ENCODE measurements at places on chromosomes 13 and 19.

- no peak overlapping the region for H3K27ac ChIP-seq
- H3K4me1 ChIP-seq, result peaks cover 28% of the 10 kb centered on the region
- DNase-seq, result no peak
- no peaks in the 10 kb centered on the region for H3K36me3 ChIP-seq
Measured at GRCh38 chr13:97240788-97241734, 18.9 kb downstream of the MBNL2 start.

DNA sequence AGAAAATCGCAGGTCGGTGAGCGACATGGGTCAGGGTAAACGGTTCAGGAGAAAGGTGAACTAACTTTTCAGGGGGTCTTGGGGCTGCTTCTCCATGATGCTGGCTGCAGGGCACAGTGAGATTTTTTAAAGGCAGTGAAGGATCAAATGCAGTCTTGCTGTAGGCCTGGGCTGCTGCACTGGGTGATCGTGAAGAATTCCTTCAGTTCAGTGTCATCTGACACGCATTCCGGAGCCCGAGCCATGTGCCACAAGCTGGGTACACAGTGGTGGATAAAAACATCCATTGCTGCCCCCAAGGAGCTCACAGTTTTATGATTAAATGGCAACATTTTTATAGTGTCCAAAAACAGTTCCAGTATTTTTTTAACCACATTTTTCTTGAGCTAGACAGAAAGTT is 56.3 kb upstream of the GPR12 start:
- no peak overlapping the region for H3K4me3 ChIP-seq
- no peaks in the 10 kb centered on the region for H3K4me1 ChIP-seq
- DNase-seq, result no peak
- no peaks in the 10 kb centered on the region for H3K27me3 ChIP-seq
- H3K36me3 ChIP-seq, result no peaks in the 10 kb centered on the region

DNA sequence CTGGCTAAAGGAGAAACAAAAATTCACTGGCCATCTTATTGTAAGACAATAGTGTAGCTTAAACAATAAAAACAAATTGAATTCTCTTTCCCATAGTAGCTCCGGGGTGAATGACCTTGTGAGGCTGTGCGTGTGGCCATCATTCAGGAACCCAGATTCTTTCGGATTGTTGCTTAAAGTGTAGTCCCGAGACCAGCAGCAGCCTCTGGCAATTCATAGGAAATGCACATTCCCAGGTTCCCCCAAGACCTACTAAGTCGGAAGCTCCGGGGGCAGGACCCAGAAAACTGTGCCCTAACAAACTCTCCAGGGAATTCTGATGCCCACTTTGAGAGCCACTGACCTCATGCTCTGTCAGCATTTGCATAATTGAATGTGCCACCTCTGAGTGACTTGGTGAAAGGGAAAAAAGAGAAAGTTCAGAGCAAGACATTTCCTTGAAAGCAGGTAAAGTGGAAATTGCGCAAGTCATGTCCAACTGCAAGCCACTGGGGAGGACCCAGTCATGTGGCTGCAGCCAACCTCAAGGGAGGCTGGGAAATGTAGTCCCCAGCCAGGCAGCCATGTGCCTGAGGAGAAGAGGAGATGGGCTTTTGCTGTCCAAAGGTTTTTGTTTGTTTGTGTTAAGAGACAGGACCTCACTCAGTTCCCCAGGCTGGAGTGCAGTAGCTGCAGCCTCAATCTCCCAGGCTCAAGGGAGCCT is 50.7 kb upstream of the PNMA8B start:
- DNase-seq, result no peak
- H3K27me3 ChIP-seq, result no peaks in the 10 kb centered on the region
- H3K4me1 ChIP-seq, result peaks cover 11% of the 10 kb centered on the region
- no peak overlapping the region for H3K4me3 ChIP-seq
- H3K27ac ChIP-seq, result no peak overlapping the region
- H3K36me3 ChIP-seq, result no peaks in the 10 kb centered on the region

DNA sequence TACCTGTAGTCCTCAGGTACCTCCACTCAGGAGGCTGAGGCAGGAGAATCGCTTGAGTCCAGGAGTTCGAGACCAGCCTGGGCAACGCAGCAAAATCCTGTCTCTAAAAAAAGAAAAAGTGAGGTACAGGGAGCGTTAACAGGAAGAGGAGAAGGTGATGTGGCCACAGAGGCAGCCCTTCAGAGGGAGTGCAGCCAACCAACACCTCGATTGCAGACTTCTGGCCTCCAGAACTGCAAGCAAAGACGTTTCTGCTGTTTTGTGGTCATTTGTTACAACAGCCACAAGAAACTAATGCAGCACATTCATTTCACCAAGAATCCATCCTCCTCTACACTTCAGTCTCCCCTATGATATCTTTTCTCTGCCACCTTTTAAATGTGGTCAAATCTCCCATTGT is 145.2 kb downstream of the USP12 start:
- no peaks in the 10 kb centered on the region for H3K4me1 ChIP-seq
- no peaks in the 10 kb centered on the region for H3K36me3 ChIP-seq
- H3K27me3 ChIP-seq, result no peaks in the 10 kb centered on the region
- no peak overlapping the region for H3K27ac ChIP-seq
- no peak overlapping the region for H3K4me3 ChIP-seq
- no peak for DNase-seq

DNA sequence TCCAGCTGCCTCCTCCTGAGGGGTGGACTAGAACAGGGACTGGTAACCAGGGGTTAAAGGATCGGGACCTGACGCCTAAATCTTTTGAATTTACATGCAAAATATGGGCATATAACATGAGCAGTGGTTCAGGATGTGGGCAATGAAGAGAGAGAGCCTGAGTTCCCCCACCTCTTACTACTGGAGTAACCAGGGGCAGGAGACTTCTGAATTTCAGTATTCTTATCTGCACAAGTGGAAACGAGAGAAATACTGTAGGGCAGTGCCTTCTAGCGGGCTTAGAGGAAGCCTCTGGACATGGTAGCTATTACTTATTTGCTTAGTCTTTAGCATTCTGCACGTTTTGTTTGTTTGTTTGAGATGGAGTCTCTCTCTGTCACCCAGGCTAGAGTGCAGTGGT is 26.3 kb downstream of the BCAT2 start:
- no peak for DNase-seq
- H3K27me3 ChIP-seq, result no peaks in the 10 kb centered on the region
- no peak overlapping the region for H3K4me3 ChIP-seq
- H3K4me1 ChIP-seq, result peaks cover 4% of the 10 kb centered on the region
- H3K27ac ChIP-seq, result no peak overlapping the region
- H3K36me3 ChIP-seq, result no peaks in the 10 kb centered on the region

DNA sequence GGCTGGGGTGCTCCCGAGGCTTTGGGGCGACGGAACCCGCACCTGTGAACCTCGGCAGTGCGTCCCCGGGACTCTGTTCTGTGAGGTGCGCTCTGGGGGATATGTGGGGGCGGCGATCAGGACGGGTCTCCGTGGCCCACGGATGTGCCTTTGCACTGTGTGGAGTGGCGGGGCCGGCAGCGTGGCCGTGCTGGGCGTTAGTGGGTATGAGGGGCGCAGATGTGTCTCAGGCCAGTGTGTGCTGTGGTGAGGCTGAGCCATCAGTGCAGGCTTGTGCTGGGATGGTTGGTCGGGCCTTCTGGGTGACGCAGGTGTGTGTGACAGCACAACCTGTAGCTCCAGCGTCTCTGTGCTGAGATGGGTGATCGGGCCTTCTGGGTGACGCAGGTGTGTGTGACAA is 16.9 kb downstream of the ZNF331 start:
- peaks cover 21% of the 10 kb centered on the region for H3K36me3 ChIP-seq
- no peaks in the 10 kb centered on the region for H3K27me3 ChIP-seq
- H3K4me3 ChIP-seq, result peak overlapping the region; percentile 89
- DNase-seq, result no peak

DNA sequence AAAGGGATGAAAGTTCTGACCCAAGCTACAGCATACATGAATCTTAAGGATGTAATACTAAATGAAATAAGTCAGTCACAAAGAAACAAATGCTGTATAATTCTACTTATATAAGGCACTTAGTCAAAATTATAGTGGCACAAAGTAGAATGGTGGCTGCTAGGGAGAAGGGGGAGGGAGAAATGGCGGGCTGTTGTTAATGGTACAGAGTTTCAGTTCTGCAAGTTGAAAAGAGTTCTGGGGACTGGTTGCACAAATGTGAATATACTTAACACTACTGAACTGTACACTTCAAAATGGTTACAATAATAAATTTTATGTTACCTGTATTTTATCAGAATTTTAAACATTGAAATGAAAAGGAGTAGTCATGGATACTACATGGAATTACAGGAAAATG is 48.9 kb upstream of the CLDN10 start:
- no peak overlapping the region for H3K4me3 ChIP-seq

DNA sequence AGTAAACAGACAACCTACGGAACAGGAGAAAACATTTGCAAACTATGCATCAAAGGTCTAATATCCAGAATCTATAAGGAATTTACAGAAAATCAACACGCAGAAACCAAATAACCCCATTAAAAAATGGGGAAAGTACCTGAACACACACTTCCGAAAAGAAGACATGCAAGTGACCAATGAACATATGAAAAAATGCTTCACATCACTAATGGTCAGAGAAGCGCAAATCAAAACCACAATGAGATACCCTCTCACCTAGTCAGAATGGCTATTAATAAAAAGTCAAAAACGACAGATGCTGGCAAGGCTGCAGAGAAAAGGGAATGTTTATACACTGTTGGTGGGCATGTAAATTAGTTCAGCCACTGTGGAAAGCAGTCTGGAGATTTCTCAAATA is 29.5 kb downstream of the SLC25A15 start:
- no peaks in the 10 kb centered on the region for H3K4me1 ChIP-seq
- H3K27me3 ChIP-seq, result no peaks in the 10 kb centered on the region
- DNase-seq, result no peak
- no peak overlapping the region for H3K4me3 ChIP-seq
- H3K27ac ChIP-seq, result no peak overlapping the region

- H3K36me3 ChIP-seq, result peaks cover 32% of the 10 kb centered on the region
- no peak overlapping the region for H3K27ac ChIP-seq
- H3K4me1 ChIP-seq, result no peaks in the 10 kb centered on the region
- no peak overlapping the region for H3K4me3 ChIP-seq
- H3K27me3 ChIP-seq, result no peaks in the 10 kb centered on the region
Measured at GRCh38 chr13:113596321-113597200, 12.0 kb downstream of the TFDP1 start.

DNA sequence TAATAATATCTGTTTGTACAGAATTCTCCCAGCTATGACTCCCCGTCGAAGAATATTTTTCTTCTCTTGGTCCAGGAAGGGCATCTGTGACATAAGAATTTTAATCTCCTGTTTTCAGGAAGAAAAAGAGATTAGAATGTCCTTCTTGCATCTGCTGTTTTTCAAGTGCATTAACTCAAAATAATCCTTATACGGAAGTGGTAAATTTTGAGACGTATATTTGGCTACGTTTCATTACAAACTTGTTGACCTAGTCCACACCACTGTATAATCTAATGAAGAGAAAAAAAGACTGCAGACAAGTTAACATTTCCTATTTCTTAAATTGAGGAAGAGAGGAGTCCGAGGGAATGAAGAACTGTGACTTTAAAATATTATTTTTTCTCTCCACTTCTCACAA is 959.9 kb downstream of the DIAPH3 start:
- no peaks in the 10 kb centered on the region for H3K36me3 ChIP-seq
- DNase-seq, result no peak
- no peaks in the 10 kb centered on the region for H3K4me1 ChIP-seq
- H3K27me3 ChIP-seq, result no peaks in the 10 kb centered on the region

DNA sequence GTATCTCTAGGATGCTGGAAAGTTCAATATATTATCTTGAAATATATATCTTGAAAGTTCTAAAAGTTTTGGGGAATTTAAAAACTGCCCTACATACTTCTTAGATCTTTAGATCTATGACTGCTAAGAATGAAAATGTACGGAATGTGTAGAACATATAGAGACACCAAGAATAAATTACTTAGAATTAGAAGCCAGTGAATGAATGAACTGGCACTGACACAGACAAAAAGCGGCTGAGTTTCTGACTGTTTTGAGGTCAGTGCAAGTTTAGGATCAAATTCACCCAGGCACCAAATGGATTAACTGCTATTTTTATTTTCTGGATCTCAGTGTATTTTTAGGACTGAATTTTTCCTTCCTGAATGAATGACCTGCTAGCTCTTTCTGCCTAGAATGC is 411.2 kb downstream of the KCTD12 start:
- H3K4me3 ChIP-seq, result no peak overlapping the region
- no peaks in the 10 kb centered on the region for H3K4me1 ChIP-seq
- DNase-seq, result no peak
- H3K36me3 ChIP-seq, result no peaks in the 10 kb centered on the region

DNA sequence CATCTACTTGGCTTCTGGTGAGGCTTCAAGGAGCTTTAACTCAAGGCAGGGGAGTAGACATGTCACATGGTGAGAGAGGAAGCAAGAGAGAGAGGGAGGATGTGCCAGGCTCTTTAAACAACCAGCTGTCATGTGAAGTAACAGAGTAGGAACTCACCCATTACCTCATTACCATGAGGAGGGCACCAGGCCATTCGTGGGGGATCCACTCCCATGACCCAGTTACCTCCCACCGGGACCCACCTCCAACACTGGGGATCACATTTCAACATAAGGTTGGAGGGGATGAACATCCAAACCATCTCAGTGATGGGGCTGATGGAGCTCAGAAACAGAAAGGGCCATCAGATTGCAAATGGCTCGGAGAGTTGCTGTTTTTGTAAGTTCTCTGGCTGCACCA is 12.9 kb downstream of the VSTM2B start:
- H3K4me1 ChIP-seq, result no peaks in the 10 kb centered on the region
- H3K4me3 ChIP-seq, result no peak overlapping the region
- no peak for DNase-seq
- peaks cover 8% of the 10 kb centered on the region for H3K27me3 ChIP-seq
- no peak overlapping the region for H3K27ac ChIP-seq
- H3K36me3 ChIP-seq, result no peaks in the 10 kb centered on the region

DNA sequence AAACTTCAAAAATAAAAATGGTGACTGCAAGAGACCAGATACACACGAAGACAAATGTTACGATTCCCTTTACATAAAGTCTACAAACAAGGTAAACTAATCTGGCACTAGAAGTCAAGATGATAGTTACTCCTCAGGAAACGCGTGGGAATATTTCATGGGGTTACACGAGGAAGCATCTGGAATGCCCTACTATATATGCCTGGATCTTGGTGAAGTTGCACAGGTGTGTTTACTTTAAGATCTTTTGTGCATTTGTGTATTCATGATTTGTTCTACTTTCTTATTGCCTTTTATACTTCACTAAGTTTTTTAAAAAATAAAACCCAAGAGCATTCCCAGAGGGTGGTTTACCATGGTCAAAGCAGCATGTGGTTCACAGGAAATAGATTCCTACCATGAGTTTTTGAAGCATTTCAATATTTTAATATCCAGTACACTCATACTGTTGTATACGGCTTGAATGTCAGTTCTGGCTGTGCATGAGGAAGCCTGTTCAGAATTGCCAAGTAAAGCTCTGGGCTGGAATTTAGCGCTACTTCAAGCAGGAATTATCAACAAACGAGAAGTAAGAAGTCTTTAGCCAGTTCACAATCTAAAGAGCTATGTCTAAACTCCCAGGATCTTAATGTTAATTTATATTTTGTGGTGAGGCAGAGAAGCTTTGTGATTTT is 239.8 kb upstream of the KLHL1 start:
- no peak overlapping the region for H3K4me3 ChIP-seq
- DNase-seq, result no peak
- no peaks in the 10 kb centered on the region for H3K4me1 ChIP-seq
- no peak overlapping the region for H3K27ac ChIP-seq
- H3K27me3 ChIP-seq, result no peaks in the 10 kb centered on the region
